Natural killer cell treated with Interleukin-12 subunit alpha and Interleukin-12 subunit beta and Interleukin-15 and Interleukin-18, amount 100 ng/mL, for 72 hours (primary cell): ENCODE measurements at places on chromosomes 2 and 18. TPM values are rescaled to one million over a fixed set of nuclear protein-coding genes. Genes with fewer than 3 reads are reported as not detected.

Gene UBXN2A
- total RNA-seq = 14.1 TPM

Gene DNAJC5G
- not detected for total RNA-seq

Gene FEV
- not detected for total RNA-seq

Gene TCF23
- not detected for total RNA-seq

Gene DES
- total RNA-seq = not detected

Gene TSN
- total RNA-seq = 69.9 TPM

Gene NT5DC4
- not detected for total RNA-seq

Gene FAM237A
- total RNA-seq = not detected

Gene SCYGR1
- total RNA-seq = not detected

Gene EFHD1
- total RNA-seq = not detected

Gene CXCR1
- 0.28 TPM for total RNA-seq

Gene RGPD4
- 0.07 TPM for total RNA-seq

Gene WIPF1
- 319 TPM for total RNA-seq

Gene HADHB
- total RNA-seq = 58.1 TPM

Gene HOXD12
- not detected for total RNA-seq

Gene SCN2A
- not detected for total RNA-seq

Gene CYS1
- 0.45 TPM for total RNA-seq

Gene C1D
- 14.1 TPM for total RNA-seq

Gene CFAP221
- not detected for total RNA-seq

Gene TP53I3
- total RNA-seq = 4.1 TPM

Gene FBXO36
- total RNA-seq = 0.36 TPM

Gene AMER3
- not detected for total RNA-seq

Gene ZNF513
- 23.6 TPM for total RNA-seq

Gene FN1
- 8.8 TPM for total RNA-seq

Gene TRABD2A
- 6.6 TPM for total RNA-seq

Gene ITGA6
- 36.9 TPM for total RNA-seq

Gene GAL3ST2
- total RNA-seq = 0.83 TPM

Gene ZNF892
- 4.4 TPM for total RNA-seq

Gene ZC3H8
- total RNA-seq = 14.1 TPM

Gene POTEJ
- not detected for total RNA-seq

Gene HOXD11
- not detected for total RNA-seq

Gene DPP10
- total RNA-seq = not detected

Gene GIGYF2
- total RNA-seq = 101 TPM

Gene SCN7A
- total RNA-seq = not detected

Gene TMEM169
- 0.56 TPM for total RNA-seq

Gene PARD3B
- not detected for total RNA-seq

Gene INSIG2
- 47.7 TPM for total RNA-seq

Gene EMILIN1
- 8.7 TPM for total RNA-seq

Gene RUFY4
- total RNA-seq = not detected

Gene LIMS1
- 44.7 TPM for total RNA-seq

Gene FKBP7
- total RNA-seq = 2.1 TPM

Gene IL18R1
- 219 TPM for total RNA-seq

Gene MAPK4
- not detected for total RNA-seq
